GM04503 (cell line): ENCODE measurements at places on chromosomes 2 and 18.
A peak's percentile ranks its signal among the peaks of the same experiment; 100 is the strongest.

DNA sequence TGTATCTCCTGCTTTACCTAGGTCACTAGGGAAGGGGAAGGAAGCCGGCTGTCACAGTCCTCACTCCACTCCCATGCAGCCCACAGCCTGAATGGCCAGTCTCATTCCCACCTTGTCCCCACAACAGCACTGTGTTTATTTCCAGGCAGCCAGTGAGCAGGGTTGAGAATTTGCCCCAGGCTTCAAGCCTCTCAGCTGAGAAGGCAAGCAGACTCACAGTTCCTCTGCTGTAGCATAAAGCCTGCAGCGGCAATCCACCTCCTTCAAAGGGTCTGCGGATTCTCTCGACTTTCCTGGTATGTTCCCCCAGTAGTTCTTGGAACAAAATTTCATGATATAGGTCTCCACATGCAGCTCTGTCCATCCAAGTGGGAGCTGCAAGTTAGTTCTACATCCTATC lies 262.9 kb upstream of the GULP1 start:
- DNase-seq = no peak

DNA sequence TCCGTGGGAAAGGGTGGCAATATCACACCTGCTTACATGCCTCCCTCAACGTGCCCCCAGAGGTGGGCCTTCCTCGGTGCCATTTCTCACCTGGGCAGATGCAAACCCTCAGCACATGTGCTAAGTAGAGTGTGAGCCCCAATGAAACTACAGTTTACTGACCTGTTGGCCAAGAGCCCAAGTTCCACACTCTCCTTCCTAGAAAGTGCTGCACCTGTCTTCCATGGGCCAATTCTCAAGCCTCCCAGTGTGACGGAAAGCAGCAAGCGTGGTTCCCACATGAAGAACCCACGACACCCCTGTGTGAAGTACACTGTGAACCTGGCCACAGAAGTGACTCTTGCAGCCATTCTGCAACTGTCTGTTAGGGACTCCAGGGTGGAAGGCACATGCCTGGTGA lies 73.7 kb downstream of the UXS1 start:
- no peak for DNase-seq

GRCh38 chr2:161078211-161078539 lies 82.1 kb upstream of the TANK start:
- no peak for DNase-seq

- DNase-seq = no peak
Observed at GRCh38 chr18:47331026-47331425, 79.6 kb upstream of the SKOR2 start.

GRCh38 chr2:177064422-177064821 lies 148.2 kb upstream of the HNRNPA3 start:
- no peak for DNase-seq

GRCh38 chr2:173130496-173131465 lies 55.1 kb downstream of the MAP3K20 start:
- DNase-seq = no peak

- DNase-seq = peak; percentile 87
Observed at GRCh38 chr2:152542995-152543481, 174.2 kb downstream of the PRPF40A start.

DNA sequence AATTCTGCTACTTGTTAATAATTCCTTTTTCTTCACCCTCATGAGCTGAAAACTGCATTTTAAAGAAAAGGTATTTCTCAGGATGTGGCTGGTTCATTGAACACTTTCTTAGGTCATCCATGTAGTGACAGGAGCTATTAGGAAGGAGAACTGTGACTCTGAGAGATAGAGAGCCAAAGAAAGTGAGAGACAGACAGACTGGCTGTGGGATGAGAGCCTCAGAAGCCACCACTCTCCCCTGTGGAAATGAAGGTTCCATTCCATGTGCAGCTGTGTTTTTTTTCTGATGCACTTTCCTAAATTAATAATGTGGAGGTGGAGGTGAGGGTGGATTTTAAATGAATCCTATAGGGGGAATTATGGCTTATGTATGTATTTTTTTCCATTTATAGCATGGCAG lies 113.3 kb downstream of the FAM210A start:
- DNase-seq = no peak

DNA sequence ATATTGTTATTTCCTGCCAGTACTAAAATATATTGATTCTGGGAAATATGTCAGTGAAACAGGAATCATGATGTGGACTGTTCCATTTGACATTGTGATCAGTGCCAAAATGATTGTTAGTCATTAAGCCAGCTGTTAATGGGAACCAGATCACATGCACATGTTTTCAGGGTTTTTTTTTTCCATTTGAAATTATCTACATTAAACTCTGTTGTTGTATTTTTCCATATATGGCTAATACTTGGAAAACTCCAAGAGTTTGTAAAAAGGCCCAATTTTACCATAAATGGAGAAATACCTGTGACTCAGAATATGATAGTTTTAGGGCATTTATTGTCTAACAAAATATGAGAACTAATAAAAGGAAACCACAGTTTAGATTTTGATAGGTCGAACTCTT lies 13.4 kb downstream of the ITGAV start:
- no peak for DNase-seq

- DNase-seq = no peak
Observed at GRCh38 chr2:27501042-27501441, 4.4 kb downstream of the GCKR start.

- DNase-seq = no peak
Observed at GRCh38 chr2:141863964-141864363, 266.9 kb downstream of the LRP1B start.

DNA sequence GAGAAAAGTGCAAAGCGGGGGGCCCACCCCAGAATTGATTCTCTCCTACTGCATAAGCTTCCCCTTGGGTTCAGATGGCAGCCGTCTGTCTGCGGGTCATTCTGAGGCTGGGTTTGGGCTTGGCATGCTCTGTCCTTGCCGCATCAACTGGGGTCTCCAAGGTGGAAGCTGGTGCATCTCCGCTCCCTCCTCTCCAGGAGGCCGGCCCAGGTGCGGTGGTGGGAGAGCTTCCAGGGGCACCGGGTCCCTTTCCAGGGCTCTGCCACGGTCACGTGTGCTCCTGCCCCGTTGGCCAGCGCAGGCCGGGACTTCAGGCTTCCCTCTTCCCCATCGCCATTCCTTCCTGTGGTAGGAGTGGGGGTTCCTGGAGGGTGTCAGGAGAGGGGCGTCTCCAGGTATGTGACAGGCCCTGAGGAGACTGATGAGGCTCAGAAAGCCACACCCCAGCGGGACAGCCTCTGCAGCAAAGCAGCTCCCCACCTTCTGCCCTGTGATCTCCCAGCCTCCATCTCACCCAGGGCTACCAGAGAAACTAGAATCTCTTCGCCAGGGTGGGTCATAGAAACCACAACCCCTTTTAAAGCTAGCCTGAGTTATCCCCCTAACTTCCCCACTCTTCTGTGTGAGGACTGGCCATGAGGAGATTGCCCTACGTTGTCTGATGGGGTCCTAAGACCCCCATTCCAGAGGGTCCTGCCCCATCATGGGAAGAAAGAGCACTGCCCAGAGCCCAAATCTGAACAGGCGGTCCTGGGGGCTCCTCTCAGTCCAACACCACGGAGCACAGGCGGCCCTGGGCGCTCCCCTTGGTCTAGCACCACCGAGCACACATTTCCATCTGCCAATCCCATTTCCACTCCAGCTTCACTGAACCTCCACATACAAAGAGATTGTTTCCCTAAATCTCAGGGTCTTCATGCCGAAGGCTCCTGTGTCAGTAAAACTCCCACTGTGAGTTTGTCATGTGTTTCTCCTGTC lies 76.6 kb downstream of the SLC66A2 start:
- no peak for DNase-seq

DNA sequence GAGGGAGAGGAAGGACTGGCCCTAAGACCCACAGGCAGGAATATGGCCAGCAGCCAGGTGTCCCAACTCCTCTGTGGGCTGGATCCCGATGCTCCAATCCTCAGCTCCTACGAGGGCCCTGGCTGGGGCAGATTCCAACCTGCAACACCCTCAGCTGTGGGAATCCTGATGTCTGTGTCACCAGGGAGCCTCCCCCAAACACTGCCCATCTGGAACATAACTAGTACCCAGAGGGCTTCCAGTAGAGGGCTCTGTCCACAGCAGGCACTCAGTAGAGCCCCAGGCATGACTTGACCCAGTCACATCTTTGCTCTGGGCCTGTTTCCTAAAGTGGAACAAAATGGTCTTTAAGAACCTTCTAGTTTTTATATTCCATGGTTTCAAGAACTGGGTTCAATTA lies 20.6 kb upstream of the LOXHD1 start:
- DNase-seq = no peak

DNA sequence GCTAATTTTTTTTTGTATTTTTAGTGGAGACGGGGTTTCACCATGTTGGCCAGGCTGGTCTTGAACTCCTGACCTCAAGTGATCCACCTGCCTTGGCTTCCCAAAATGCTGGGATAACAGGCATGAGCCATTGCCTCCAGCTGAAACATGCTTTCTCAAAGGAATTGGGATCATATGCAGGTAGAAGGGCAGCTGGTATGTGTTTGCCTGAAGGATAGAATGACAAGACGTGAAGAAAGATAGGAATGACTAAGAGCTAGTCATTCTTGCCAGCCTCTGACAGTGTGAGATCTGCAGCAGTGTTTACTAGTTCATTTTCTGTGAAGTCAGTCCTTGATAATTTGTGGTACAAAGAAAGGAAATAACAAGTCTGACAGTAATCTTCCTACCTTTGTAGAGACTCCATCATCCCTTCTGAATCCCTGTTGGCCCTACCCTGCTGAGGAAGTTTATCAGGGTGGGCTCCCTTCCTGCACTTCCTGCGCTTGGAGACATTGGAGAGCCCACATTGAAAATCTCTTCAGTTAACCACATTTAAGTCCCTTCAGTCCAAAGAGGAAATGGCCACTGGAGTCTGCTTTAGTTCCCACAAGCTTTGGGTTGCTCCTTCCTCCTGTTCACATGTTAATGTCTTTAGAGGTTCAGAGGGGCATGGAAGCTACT lies 14.7 kb downstream of the CFLAR start:
- no peak for DNase-seq

GRCh38 chr2:56680971-56681631 lies 497.3 kb downstream of the CCDC85A start:
- DNase-seq = peak; percentile 55

DNA sequence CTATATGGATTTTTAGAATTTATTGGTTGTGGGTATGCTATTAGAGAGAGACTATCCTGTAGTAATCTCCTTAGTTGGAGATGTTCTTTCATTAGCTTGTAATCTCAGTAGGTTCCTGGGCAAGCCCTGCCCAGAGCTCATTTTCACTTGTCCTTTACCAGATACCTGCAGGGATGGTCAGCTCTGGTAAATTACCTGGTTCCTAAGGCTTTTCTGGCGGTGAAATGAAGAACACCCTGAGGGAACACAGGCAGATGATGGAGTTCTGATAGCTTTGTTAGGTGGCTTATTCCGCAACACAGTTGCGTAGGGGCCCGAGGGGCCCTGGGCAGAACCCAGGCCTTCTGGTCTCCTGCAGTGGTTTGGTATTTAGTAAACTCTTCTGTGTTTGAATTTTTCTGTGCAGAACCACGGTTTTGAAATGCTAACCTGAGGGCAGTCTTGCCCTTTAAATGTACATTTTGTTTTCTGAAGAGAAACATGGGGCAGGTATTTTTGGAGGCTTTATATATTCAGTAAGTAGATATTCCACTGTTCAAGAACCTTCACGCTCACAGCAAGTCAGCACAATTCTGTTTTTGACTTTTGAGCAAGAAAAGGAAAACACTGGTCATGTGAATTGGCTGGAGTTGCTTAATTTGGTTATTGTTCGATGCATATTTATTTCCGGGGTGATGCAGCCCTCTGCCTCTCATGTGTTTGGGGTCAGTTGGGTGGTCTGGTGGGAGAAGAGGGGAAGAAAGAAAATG lies 22.4 kb downstream of the ZNF532 start:
- DNase-seq = no peak

- DNase-seq = peak; percentile 36
Observed at GRCh38 chr18:21064347-21064746, 47.3 kb downstream of the ROCK1 start.

GRCh38 chr2:97993926-97994325 lies 1.8 kb downstream of the TMEM131 start:
- no peak for DNase-seq

DNA sequence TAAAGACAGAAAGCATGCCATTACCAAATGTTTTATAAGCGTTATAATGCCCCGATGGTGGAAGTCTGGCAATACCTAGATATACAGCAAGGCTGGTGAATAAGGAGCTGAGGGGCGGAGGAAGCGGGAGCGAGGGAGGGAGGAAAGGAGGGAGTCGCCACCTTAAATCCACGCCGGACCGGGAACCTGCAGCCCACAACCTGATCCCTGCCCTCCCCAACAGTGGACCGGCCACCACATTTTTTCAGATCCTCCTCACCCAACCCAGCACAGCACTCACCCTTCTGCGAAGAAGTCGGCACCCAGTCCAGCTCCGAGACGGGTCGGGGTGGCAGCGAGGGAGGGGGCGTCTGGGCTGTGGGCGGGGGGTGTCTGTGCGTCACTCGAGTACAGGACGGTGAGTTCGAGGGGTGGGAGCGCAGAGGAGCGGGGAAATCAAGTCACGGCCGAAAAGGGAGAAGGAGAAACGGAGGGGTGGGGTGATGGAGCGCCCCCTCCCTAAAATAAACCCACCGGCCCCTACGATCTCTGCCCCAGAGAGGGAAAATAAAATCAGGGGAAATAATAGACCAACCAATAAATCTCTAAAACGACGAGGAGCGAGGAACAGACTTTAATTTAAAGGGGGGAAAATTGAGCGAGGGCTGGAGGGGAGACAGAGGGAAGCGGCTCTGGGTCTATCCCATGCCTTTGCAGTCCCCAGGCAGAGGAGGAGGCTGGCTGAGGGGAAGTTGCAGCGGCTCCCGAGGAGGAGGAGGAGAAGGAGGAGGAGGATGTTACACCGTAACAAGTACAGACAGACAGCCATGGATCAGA lies 96.5 kb upstream of the SERTAD2 start:
- no peak for DNase-seq

- DNase-seq = no peak
Observed at GRCh38 chr2:173770947-173771678, 194.1 kb downstream of the SP3 start.

DNA sequence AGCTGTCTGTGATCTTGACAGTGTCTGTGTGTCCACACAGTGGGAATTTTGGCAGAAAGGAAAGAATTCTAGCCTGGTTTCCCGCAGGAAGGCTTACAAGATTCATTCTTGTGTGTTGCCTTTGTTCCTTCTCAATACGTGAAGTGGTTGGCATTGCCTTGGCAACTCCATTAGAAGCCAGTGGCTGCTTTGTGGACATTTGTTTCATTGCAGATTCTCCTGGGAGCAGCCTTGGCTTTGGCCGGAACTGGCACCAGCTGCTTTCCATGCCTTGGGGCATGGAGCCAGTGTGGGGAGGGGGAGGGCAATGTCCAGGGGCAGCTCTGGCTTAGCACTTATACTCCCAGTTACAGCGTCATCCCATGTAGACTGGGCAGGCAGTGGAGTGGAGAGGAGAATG lies 39.4 kb downstream of the KIF5C start:
- no peak for DNase-seq

GRCh38 chr2:137255990-137256389 lies 490.6 kb downstream of the THSD7B start:
- no peak for DNase-seq

DNA sequence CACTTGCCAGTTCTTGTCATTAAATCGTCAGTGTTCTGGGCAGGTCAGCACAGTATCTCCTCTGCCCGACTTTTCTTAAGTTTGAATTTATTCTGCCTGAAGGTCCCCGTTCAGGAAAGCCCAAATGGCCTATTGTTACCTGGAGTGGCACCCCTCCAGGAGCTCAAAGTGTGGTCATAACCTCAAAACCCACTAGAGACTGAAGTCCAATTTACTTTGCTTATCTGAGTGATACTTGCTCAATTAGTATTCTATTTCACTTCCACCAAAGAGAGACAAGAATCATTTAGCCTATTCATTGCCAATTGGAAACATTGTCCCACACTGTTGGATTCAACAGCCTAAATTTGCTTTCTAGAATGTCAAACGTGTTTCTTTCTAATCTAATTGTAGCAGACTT lies 375.3 kb downstream of the LNPK start:
- DNase-seq = no peak
